ENCODE measurements at places on chromosomes 12 and 14.

GRCh38 chr12:93115198-93115601 lies 186.1 kb upstream of the EEA1 start:
- DNase-seq, result no peak

- no peak for DNase-seq
Measured at GRCh38 chr12:116880817-116881324, 370 bp downstream of the HRK start.

- DNase-seq, result peak; percentile 96
Measured at GRCh38 chr12:66804563-66804974, 125.7 kb upstream of the GRIP1 start.

DNA sequence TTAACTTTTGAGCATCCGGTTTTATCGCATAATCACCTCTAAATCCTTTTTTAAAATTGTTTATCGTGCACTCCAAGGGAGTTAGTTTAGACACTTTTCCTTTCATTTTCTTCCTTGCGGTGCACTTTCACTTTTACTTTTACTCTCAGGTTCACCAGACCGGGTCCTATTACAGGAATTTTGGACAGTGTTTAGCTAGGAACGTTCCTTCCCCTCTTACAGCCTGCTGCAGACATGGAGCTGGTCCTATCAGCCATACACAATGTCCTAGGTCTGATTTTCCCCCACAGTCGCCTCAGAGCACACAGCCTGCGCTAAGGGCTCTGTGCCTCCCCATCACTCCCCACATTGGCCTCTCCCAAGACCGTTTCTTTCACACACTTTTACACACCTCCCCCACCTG lies 103.9 kb downstream of the ALG10 start:
- DNase-seq, result no peak
